ENCODE measurements at places on chromosomes 2 and 18.

DNA sequence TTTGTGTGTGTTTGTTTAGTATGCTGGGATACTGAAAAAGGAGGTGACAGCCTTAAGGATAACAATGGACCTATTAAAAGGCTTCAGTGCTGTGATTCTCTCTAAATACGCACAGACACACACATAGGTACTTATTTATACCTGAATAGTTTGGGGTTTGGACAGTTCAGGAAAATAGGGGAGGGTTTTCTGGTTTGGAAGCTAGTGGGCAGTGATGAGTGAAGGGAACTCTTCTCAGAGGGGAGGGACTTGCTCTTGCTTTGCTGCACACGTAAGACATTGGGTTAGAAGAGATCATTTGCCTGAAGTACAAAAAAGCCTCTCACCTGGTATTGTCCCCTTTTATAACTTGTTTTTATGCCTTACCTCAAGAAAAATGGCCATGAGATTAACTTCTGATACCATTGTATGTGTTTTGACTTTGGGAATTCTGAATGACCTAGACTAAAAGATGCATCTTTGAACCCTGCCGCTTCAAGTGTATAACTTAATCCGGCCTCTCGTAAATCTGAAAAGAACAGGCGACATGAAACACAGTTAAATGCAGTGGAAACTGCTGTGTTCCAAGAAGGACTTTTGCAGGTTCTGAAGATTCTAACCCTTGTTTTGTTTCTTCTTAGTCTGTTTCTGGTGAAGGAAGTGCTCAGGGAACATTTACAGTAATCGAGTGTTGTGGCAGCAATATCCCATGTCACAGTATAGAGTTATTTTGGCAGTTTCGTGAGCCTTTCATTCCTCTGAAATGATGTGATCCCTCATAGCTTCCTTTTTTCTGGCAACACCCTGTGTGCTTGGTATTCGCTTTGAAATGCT lies 2.5 kb downstream of the CRIM1 start:
- no peak for ATAC-seq

GRCh38 chr2:59167514-59167913 lies 926.4 kb upstream of the FANCL start:
- no peak for ATAC-seq

- peak; percentile 81 for ATAC-seq
Measured at GRCh38 chr2:10378189-10378588, 69.9 kb downstream of the ODC1 start.

DNA sequence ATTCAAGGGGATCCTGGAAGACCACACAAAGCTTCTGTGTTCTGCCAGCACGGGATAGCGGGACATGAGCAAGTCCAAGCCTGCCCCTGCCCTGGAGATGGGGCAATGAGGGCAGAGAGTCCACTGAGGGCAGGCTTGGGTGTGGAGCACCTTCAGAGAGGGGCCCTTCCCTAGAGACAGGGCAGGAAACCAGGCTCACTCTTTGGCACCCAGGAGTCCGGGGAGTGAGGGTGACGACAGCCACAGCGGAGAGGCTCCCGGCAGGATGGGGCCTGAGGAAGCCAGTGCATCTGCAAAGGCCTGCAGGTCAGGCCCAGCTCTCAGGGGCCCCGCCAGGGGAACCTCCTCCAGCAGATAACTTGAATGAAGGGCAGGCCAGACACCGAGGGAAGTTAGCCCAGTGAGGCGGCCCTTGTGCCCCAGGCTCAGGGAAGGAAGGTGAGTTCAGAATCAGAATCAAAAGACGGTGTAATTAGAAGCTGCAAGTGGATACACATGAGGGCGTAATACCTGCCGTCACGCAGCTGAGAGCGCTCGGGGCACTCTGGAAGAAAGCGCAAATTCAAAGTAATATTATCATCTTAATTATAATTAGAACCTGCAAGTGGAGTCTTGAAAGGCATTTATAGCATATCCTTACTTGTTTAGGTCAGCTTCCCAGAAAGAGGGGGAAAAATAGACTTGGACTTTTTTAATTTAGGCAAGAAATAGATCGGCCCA lies 142.6 kb upstream of the LGALSL start:
- no peak for ATAC-seq

DNA sequence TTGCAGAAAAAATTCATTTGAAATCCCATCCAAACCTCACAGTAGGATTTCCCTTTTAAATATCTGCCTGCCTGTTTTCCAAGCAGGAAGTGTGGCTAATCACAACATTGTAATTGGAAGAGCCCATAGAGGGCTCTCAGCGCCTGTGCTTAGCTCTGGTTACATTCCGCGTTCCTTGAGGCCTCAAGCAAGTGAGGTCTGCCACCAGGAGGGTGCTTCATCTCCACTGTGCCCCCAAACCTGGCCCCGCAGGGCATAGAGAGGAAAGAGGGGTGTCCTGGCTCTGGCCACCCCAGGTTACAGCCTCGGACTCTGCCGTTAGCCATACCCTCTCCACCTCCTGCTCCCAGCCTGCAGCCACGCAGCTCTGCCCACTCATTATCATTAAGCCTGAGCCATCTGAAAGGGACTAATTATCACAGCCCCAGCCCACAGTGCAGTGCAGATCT lies 214.8 kb downstream of the SP3 start:
- peak; percentile 28 for ATAC-seq

- ATAC-seq, result peak; percentile 81
Measured at GRCh38 chr2:196233805-196234475, 62.6 kb upstream of the STK17B start.

DNA sequence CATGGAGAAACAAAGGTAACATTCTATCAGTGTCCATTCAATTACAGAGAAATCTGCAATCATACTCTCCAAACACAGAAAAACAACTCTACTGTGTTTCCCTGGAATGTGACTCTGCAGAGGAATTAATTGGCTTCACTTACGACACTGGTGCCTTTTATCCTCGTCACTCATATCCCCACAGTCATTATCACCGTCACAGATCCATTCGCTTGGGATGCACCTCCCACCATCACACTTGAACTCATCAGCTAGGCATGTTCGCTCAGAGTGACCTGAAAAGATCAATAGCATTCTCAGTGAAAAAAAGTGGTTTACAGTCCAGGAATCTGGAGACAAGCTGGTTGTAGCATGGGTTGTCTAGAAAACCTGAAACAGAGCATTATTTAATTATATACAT lies 124.3 kb downstream of the DHRS9 start:
- ATAC-seq, result no peak

GRCh38 chr2:172087780-172088244 lies 2.5 kb downstream of the DLX1 start:
- no peak for ATAC-seq

DNA sequence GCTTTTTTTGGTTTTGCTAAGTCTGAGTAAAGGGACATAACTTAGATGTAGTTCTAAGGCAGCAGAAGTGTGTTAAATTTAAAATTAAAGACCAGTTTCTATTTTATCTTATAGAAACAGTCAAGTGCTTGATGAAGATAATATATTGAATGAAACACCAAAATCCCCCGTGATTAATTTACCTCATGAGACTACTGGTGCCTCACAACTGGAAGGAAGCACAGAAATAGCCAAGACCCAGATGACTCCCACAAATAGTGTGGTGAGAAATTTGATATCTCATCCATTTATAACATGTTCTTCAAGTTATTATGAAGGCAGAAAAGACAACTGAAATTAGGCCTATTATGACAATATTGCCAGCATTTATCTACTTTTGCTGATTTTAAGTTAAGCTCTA lies 45.6 kb downstream of the APLF start:
- ATAC-seq, result no peak

- ATAC-seq, result no peak
Measured at GRCh38 chr2:16188261-16188890, 248.0 kb downstream of the MYCN start.

DNA sequence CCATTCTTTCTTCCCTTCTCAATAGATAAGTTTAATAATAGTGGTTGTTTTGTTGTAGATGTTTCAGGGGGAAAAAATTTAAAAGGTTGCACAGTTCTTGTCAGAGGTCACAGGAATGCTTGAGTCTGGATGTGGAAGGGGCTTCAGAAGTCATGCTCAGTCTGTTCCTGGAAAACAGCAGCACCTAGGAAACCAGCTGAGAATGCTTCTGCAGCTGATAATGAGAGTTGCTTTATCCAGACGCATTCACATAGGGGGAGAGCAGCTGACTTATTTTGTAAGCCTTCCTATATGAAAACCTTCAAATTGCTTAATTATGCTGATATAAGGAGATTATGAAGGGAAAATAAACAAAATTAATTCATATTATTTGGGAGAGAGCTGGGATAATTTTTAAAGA lies 235.5 kb downstream of the GULP1 start:
- ATAC-seq, result no peak

Data from stimulated activated memory B cell treated with anti-CD40 and anti-IgM and Interleukin-4, amounts not matched to agents 10 μg/mL and 1 μg/mL and 100 μg/mL, for 72 hours (primary cell).